ENCODE measurements at places on chromosomes 11 and 22.

DNA sequence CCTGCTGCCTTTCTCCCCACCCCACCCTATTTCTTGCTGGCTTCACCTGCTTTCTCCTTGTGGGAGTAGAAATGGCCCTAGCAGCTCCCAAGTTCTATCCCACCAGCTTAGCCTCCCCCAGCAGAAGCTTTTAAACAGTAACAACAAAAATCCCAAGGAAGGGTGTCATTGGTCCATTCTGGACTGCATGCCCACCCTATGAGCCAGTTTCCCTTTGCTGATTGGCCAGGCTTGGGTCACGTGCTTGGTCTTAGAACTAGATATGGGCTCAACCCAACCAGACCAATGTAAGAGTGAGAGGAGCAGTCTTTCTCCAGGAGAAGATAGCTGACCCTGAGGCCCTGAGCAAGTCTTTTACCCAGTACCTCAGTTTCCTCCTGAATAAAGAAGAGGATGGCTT is 2.3 kb downstream of the MTFP1 start:
- no peak for DNase-seq

GRCh38 chr11:33835143-33835878 is 56.6 kb downstream of the LMO2 start:
- DNase-seq, result peak; percentile 28

- no peak for DNase-seq
Measured at GRCh38 chr22:42644422-42645340, 4.3 kb upstream of the ATP5MGL start.

DNA sequence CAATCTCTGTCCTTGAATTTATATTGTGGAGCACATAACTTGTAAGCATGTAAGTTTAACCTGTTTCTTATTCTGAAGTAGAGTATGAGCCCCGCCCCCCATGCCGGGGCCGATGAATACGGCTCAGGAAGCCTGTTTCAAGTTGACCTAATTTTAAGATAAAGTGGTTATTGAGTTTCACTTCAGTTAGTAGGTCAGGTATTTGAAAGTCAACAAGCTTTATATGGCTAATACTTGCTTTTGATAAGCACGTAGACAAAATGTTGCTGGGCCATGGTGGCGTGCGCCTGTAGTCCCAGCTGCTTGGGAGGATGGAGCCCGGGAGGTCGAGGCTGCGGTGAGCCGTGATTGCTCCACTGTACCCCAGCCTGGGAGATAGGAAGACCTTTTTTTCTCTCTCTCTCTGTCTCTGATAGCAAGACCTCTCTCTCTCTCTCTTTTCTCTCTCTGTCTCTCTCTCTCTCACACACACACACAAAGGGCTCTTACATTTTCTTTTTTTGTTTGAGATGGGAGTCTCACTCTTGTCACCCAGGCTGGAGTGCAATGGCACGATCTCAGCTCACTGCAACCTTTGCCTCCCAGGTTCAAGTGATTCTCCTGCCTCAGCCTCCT is 14.4 kb downstream of the YWHAH start:
- no peak for DNase-seq

- no peak for DNase-seq
Measured at GRCh38 chr11:63993993-63994392, 7.8 kb downstream of the OTUB1 start.

GRCh38 chr11:46674463-46675287 is 25.7 kb downstream of the ARHGAP1 start:
- DNase-seq, result no peak

- DNase-seq, result no peak
Measured at GRCh38 chr22:27331526-27332281, 469.9 kb downstream of the MN1 start.

DNA sequence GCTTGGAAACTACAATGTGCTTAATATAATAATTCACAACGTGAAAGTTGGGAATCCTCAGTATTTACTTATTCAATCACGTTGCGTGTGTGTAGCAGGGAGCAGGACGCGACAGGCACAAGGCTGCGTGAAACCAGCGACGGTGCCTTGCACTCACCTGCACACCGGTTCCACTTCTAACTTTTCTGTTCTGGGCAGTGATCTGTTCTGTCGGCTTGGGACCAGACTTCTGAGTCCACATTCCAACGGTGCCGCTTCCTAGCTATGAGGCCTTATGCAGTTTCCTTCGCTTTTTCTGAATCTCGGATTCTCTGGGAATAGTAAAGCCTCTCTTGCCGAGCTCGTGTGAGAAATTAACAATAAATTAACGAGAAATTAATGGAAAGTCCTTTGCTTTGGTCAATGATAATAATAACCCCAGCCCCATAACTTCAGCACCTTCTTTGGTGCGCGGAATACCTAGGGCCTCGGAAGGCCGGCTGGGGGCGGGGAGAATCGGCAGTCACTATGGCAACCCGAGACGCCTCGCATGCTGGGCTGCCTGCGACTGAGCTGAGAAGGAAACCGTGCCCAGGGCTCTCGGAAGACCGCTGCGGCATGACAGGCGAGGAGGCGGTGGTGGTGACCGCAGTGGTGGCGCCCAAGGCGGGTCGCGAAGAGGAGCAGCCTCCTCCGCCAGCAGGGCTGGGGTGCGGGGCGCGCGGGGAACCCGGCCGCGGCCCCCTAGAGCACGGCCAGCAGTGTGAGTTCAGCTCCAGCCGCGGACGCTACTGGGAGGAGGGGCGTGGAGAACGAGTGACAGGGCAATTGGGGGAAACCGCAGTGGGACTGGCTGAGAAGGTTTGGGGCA is at the start of gene C11orf97:
Gene C11orf97, plus strand, starts transcription at position 530 of the 850 bp plus-strand sequence. Its CDS starts 68 bp downstream, at position 598.
- no peak for DNase-seq

DNA sequence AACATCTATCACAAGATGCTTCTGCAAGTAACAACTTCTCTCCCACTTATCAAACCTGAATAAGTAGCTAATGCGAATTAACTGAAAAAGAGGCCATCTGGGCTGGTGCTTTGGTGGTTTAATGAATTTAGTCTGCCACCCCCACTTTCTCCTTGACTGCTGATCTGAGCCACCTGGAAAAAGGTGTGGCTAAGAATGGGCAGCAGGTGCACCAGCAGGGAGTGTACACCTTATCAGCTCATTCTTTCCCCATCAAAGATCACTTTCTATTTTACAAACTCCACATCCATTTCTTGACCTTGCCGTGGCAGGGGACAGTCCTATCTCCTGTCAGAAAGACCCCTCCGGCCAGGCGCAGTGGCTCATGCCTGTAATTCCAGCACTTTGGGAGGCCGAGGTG is 6.5 kb downstream of the RFPL3 start:
- no peak for DNase-seq

DNA sequence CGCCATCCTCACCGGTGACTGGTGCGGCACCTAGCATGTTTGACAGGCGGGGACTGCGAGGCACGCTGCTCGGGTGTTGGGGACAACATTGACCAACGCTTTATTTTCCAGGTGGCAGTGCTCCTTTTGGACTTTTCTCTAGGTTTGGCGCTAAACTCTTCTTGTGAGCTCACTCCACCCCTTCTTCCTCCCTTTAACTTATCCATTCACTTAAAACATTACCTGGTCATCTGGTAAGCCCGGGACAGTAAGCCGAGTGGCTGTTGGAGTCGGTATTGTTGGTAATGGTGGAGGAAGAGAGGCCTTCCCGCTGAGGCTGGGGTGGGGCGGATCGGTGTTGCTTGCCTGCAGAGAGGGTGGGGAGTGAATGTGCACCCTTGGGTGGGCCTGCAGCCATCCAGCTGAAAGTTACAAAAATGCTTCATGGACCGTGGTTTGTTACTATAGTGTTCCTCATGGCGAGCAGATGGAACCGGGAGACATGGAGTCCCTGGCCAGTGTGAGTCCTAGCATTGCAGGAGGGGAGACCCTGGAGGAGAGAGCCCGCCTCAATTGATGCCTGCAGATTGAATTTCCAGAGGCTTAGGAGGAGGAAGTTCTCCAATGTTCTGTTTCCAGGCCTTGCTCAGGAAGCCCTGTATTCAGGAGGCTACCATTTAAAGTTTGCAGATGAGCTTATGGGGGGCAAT is 1.1 kb downstream of the NEAT1 start:
- DNase-seq, result no peak

DNA sequence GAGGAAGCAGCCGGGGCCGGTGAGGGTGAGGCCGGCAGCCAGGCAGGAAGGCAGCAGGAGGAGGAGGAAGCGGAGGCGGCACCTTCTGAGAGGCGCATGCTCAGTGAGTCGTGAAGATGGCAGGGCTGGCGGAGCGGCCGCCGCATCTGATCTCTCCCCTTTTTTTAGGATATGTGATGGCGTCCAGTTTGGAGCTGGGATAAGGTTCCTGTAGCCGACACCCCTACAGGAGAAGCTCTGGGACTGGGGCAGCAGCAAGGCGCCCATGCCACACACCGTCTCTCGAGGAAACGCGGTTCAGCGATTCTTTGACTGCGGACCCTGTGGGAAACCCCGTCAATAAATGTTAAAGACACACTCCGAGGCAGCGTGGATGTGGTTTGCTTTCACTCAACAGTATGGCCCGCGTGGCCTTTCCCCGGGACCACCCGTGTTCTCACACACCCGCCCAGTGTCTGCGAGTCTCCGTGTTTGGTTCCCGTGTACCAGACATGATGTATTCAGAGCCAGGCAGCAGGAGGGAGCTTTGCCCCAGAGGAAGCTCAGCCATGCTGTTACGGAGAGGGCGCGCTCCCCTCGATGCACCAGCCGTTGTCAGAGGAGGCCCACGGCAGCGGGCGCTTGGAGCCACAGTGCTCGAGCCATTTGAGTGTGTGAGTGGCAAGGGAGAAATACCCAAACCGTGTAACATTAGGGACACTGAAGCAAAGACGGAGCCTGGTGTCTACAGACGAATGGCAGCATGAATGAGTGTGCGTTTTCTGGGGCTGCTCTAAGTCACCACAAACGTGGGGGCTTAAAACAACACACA is 27.7 kb upstream of the PARVB start:
- DNase-seq, result no peak

GRCh38 chr11:9019861-9020260 is 16.1 kb upstream of the NRIP3 start:
- DNase-seq, result no peak

- no peak for DNase-seq
Measured at GRCh38 chr11:689625-690024, 5.4 kb downstream of the DEAF1 start.

DNA sequence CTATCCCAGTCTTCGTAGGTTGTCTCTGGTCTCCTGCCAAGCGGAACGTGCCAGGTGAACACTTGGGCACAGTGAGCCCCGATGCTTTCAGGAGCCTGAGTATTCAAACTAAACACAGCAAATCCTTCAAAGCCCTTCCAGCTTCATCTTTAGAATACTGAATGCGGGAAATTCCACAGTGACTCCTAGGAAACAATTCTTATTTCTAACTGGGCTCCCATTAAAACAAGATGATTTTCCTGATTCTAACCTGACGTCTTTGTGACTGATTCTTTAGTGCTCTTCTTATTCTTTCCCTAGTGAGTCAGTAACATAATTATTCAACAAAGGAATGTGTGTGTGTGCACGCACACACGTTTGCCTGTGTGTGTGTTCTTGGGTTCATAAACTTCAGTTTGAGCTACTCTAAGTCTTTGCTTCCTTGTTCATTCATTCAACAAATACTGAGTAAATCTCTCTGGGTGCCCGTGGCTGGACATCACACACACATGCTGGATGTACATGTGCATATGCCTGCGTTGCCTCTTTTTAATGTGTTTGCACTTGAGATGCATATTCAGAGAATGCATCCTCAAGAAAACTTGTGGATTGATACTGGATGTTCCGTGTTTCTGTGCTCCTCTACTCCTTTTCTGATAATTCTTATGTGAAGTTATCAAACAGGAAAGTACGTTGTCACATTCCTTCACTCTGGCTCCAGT is 134.5 kb downstream of the WNT7B start:
- DNase-seq, result peak; percentile 50

DNA sequence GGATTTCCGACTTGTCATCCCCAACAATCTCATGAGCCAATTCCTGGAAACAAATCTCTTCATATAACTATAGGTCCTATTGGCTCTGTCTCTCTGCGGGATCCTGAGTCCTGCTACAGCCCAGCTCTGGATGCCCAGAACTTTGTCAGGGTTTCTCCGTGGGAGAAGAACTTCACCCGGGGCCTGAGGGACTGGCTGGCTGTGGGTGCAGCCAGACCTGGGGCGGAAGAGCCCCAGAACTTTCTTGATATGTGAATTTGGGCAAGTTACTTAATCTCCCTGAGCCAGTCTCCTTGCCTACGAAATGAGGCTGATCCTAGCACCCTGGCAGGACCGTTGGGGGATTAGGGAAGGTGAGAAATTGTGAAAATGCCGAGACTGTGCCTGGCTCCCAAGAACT is 6.6 kb upstream of the TRIM29 start:
- DNase-seq, result no peak

DNA sequence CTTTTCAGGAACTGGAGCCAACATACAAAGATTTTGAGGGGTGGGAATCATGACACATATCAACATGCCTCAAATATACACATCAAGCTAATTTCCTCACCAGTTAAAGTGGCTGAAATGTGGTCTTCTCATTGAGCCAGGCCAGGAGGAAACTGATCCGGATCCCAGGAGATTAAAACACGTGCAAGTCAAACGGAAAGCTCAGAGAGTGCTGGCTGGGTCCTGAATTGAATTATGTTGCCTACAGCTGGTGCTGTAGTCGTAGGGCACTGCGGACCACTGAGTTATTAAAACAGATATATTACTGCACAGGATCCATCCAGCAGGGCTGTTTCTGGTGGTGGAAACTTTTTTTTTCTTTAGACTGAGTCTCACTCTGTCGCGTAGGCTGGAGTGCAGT is 14.1 kb upstream of the WNT7B start:
- no peak for DNase-seq

DNA sequence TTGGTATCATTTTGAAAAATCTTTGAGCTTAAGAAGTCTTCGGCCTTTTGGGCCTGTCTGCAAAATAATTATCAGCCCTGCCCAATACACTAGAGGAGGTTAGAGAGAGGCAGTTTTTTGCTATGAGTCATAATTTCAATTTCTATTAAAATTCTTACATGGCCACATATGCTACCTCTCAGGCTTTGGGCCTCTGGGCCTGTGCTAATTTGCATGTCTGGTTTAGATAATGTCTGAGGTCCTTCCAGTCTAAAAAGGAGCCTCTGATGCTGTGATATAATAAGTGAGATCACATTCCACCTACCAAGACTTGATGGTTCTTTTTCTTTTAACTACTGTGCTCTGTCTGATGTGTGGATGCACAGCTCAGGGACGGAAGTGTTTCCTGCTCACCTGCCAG is 70.8 kb downstream of the KCNJ1 start:
- no peak for DNase-seq

DNA sequence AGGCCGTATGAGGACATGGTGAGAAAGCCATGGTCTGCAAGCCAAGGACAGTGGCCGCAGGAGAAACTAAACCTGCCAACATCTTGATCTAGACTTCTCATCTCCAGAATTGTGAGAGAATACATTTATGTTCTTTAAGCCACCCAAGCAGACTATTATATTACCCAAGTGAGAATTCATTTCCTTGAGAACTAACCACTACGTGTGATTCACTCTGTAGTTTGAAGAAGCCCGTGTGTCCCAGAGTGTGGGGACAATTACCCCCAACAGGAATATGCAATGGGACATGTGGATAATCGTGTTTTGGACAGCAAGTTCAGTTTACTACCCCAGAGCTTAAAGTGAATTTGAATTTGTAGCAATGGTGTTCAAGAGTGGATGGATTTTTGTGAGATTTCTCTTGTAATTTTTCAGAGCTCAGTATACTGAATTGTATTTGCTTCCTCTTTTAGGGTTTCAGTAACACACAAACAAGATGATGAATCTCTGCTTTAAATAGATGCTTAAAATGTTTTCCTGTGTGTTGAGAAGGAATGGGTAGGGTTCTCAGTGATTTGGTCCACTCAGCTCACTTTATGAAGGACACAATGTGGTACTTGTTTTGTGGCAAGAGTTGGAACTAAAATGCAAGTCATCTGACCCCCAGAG is 100.0 kb upstream of the ARHGAP20 start:
- no peak for DNase-seq

All from non-pigmented ciliary epithelial cell (primary cell).